ENCODE measurements at places on chromosomes 7 and 10. TPM values are rescaled to one million over a fixed set of nuclear protein-coding genes. Genes with fewer than 3 reads are reported as not detected.
A peak's percentile ranks its signal among the peaks of the same experiment; 100 is the strongest.

DNA sequence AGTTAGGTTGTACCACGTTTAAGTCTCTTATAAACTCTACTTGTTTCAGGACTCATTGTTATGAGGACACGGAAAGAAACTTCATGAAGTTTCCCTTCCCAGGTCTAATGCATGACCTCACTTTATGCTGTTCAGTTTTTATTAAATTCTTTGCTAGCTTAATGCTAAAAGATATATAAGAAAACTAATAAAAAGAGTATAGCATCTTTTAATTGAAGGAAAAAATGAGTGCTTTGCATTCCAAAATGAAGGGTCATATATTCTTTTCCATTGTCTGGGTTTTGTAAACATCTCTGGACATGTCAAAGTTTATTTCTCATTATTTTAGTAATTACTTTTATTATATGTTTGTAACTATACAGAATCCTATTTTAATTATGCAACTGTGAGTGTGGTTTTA is 255.8 kb downstream of the CREB5 start:
- no peak for DNase-seq

The NANOS1 gene
- 1.1 TPM for total RNA-seq

The IDI1 gene
- 123 TPM for total RNA-seq

DNA sequence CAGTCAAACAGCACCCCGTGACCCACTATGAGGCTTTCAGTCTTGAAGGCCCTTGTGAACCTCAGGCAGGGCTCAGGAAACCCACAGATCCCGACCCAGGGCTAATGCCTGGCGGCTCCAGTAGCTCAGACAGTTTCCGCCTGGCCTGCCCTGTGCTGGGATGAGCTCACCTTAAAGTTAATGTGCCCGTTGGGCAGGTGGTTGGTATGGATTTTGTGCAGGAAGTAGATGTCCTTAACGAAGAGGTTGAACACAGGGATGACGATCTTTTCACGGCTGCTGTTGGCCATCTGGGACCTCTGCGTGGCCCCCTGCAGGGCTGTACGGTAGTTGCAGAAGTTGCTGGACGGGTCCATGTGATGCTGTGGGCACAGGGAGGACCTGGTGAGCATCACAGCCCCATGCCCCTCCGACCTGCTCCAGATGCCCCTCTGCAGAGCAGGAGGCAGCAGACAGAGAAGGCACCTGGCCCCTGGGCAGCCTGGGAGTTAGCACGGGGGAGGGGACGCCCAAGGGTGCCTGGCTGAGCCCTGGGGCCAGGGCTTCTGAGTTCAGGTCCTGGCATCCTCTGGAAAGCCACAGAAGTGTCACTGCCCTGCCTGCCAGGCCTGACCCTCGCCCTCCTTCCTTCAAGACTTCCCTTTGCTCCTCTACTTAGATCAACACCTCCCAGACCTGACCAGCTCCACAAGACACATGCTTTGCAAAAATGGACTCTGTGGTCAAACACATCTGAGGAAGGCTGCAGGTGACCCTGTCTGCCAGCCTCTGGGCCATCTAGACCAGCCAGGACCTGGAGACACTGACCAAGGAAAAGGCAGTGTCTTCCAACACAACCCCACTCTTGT is 59.8 kb downstream of the CSGALNACT2 start:
- peak; percentile 95 for DNase-seq

DNA sequence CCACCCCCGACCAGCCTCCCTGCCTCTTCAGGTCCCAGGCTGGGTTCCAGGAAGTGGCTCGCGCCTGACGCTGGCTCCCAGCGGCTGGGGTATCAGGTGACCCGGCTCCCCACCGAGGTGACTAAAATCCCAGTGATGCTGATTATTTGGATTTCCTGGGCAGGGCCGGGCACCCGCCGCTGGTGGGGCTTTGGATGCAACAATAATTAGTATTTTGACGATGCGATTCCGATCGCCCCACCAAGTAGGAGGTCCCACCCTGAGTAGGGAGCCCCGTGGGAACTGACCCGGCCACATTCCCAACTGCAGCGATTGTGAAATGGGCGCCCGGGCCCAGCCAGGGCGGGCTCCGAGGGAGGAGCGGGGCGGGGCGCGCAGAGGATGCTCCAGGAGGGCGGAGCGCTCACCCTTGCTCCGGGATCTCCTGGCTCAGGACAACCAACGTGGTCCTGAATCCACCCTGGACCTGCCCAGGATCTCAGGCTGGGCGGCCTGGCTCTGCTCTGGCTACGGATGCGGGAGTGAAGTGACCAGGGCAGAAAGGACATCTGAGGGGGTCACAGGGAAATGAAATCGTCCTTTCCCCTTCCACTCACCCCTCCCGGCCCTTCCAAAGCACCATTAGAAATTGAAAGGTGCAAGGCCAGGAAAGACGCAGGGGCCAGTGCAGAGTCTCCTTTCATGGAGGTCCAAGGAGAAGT is 32.6 kb downstream of the DUSP5 start:
- peak; percentile 90 for DNase-seq

The CFAP43 gene
- 0.36 TPM for total RNA-seq

The SPDYE11 gene
- not detected for total RNA-seq

- no peak for DNase-seq
Measured at GRCh38 chr7:111929264-111929663, 276.9 kb downstream of the DOCK4 start.

- no peak for DNase-seq
Measured at GRCh38 chr10:88253622-88254021, 329.5 kb downstream of the RNLS start.

DNA sequence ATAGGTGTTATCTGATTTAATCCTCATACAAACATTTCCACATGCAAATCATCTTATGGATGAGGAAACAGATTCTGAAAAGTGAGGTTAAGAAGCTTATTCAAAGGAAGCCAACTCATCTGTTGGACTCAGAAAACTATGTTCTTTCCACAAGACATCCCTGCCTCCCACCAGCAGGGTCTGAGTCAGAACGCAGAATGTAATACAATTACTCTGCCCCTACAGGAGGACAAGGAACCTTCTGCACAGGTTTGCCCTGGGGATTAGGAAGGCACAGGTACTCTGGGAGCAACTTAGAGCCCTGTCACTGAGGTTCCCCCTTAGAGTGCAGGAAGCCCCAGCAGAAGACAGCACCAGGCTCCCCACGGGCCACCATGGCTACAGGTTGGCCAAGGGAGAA is 255.7 kb downstream of the TNS3 start:
- DNase-seq: peak; percentile 86

GRCh38 chr7:83096065-83096580 is 66.6 kb downstream of the PCLO start:
- no peak for DNase-seq

DNA sequence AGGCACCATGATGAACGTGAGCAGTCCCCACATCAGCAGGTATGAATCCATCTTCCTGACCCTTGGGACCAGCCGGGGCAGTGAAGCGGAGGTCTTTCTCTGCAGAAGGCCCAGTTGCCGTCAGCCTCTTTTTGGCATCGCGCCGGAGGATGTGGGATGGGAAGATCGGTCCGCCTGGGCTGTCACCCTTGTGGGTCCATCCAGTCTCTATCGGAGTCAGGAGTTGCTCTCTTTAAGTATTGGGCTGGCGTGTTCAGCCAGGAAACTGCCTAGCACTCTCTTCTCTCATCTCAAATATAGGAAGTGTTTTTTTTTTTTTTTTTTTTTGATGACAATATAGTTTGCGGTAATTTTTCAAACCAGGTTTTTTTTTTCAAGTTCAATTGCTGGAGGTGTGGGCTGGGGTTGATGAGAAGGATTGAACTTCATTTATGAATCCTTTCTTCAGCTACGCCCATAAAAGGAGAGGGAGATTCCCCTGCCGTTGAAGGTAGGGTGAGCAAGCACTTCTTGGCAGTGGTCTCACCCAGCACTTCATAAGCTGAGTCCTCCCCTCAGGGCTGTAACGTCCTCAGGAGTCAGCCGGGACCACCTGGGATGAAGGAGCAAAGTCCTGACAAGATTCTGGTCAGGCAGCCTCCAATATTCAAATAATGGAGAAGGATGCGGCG is at the start of gene IL2RA:
Gene IL2RA, minus strand, starts transcription at position 267 of the 671 bp plus-strand sequence. Its CDS starts 216 bp downstream, at position 51.
- no peak for DNase-seq

The SLC18A3 gene
- not detected for total RNA-seq

GRCh38 chr10:91378061-91378460 is 32.1 kb upstream of the HECTD2 start:
- DNase-seq: no peak

The SEMA3E gene
- 0.29 TPM for total RNA-seq

DNA sequence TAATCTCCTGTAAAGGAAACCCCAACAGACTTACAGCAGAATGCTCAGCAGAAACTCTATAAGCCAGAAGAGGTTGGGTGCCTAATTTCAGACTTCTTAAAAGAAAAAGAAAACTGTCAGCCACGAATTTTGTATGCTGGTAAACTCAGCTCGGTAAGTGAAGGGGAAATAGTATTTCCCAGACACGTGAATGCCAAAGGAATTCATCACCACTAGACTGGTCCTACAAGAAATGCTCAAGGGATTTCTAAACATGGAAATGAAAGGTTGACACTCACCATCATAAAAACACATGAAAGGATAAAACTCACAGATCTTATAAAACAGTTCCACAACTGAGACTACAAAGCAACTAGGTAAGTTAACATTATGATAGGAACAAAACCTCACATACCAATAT is 68.6 kb downstream of the GLCCI1 start:
- no peak for DNase-seq

DNA sequence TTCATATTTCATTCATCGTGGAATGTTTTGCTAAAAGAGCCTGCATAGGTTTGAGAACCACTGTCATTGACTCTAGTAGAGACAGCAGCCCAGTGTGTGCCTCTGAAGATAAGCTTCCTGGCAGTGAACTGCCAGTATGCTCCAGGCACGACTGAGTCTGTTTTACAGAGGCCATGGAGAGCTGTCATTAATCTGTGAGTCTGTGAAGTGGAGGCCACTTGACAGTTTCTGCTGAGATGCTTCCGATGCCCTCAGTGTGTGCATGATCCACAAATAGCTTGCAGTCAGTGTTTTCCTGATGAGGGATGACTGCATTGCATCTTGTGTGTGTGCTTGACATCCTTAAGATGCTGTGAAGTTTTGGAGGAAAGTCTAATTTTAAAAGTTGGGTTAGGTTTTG is 162.2 kb downstream of the PFKFB3 start:
- DNase-seq: no peak

- DNase-seq: peak; percentile 90
Measured at GRCh38 chr10:119337796-119338432, 130.5 kb downstream of the GRK5 start.

GRCh38 chr10:48494611-48495010 is 110.3 kb downstream of the ARHGAP22 start:
- no peak for DNase-seq

GRCh38 chr7:122438006-122438405 is 133.5 kb upstream of the FEZF1 start:
- no peak for DNase-seq

The WNT2 gene
- total RNA-seq: under 0.01 TPM

DNA sequence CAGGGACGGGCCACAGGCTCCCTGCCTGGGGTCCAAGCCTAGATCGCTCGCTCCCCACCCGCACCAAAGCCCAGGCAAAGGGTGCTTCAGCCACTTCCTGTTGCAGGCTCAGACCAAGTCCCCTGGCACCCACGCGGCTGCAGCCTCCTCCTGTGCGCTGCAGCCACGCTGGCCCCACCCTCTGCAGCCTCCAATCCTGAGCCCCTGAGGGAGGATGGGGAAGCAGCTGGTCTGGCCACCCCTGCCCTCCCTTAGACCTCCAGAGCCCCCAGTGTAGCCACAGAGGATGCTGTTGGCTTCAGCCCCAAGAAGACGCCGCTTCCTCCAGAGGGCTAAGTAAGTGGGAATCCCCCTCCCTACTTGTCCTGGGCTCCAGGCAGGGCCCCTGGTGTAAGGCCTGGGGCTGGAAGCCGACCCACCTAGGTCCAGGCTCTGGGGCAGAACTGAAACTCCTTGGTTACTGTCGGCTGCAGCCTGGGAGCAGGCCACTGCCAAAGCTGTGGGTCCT is 9.4 kb downstream of the LIMK1 start:
- DNase-seq: peak; percentile 92

DNA sequence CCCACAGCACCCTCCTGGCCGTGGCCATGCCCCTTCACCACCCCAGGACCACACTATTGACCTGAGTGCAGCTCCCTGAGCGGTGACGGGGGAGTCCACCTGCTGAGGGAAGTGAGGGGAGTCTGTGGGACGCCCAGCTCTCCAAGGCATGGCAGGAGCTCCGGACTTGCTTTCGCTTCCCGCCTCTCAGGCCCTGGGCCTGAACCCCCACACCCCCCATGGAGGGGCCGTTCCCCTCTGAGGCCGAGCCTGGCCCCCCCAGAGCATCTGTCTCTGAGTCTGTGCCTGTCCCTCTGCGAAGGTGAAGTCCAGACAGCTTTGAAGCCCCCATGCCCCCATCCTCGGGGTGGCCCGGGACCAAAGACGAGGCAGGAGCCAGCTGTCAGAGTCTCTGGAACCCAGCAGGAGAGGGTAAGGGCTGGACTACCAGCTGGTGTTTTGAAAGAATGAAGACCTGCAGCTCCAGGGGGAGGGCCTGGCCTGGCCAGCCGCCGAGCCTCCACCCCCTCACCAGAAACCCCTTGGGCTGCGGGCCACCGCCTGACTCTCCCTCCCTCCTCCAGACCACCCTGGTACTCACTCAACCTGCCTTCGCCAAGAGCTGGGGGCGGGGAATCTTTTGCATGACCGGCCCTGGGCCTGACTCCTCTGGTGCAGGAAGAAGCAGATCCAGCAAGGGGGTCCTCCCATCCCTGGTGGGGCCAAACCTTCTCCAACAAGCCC is 114.0 kb downstream of the PDGFA start:
- peak; percentile 59 for DNase-seq

The CALHM1 gene
- not detected for total RNA-seq

The NXPH1 gene
- total RNA-seq: not detected

DNA sequence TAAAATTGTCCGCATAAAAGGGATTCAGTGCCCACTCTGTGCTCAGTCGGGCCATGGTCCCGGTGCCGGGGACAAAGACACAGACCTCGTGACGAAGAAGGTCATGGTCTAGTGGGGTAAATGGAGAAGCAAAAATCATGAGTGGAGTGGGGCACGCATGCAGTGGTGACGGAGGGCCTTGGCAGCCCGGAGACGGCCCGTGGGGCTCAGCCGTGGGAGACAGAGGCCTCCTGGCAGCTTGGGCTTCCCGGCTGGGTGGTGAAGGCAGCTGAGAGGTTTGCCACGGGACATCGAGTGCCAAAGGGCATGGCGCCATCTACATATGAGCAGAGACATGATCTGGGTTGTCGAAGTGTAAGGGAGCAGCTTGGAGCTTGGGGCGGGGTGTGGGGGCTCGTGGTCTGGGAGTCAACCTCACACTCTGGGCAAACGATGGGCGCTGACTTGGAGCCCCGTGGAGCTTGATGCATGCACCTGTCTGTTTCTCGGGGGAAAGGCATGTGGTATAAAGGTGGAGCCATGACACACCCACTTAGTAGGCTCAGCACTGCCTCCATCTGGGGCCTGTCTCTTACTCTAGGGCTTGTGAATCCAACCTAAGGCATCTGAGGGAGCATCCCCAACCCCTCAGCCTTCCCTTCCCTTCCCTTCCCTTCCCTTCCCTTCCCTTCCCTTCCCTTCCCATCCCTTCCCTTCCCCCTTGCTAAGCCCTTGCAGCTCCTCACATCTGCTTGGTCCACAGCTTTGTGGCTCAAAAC is 151.0 kb upstream of the INSYN2A start:
- no peak for DNase-seq
